ENCODE measurements at places on chromosomes 5 and 9.

DNA sequence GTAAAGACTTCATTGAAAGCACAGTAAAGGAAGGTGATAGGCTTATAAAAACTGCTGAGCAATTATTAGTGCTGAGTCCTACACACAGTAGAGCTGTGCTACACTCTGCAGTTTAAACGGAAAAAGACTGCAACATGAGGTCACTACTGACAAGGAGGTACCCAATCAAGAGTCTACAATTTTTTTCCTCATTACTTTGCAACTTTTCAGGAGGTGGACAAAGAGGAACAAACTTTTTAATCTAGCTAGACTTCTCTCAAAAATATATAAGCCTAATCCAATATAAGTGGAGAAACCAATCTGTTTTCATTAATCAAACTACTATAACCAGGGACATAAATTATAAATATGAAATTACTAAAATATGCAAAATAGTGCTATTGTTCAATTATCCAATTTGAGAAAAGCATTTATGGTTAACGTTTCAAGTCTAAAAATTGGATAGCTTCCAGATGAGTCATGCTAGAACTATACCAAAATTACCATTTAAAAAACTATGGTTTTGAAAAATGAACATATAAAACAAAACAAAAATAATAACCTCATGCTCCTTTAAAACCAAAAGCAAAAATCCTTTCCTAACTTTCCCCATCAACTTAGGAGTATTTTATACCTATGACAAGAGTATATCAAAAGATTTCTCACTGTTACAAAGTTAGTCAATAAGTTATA lies 37.7 kb downstream of the FAM13B start:
- no peak for DNase-seq

DNA sequence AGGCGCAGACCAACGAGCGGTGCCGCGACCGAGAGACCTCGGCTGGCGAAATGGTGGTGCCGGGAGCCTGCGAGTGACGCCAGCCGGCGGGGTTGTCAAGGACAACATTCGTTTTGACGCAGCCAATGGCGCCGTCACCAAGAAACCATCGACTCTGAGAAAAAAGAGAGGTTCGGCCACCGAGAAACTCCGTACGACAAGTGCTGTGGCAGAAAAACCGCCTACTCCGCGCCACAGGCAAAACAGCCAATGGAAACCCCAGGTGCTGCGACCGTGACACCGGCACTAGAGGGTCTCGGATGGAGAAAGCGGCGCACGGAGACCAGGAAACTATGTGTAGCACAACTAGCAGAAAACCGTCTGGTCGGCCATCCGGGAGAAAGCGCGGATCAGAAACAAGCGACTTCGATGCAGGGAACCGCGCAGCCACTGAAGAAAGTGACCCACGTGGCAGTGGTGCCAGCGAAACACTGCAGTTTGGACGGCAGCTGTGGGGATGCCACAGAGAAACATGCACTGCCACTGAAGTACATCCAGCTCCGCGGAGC lies 88.8 kb downstream of the ANXA2R start:
- DNase-seq: no peak

DNA sequence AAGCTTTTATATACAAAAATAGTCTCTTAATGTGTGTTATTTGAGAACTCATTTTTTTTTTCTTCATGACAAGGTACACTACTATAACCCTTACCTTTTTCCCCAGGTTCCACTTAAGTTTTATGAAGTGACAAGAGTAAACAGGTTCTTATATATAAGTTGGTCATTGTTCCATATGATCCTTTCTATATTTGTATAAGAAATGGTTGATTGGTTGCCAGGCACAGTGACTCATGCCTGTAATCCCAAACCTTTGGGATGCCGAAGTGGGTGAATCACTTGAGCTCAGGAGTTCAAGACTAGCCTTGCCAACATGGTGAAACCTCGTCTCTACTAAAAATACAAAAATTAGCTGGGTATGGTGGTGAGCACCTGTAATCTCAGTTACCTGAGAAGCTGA lies 108.3 kb downstream of the PCSK1 start:
- DNase-seq: peak; percentile 32

DNA sequence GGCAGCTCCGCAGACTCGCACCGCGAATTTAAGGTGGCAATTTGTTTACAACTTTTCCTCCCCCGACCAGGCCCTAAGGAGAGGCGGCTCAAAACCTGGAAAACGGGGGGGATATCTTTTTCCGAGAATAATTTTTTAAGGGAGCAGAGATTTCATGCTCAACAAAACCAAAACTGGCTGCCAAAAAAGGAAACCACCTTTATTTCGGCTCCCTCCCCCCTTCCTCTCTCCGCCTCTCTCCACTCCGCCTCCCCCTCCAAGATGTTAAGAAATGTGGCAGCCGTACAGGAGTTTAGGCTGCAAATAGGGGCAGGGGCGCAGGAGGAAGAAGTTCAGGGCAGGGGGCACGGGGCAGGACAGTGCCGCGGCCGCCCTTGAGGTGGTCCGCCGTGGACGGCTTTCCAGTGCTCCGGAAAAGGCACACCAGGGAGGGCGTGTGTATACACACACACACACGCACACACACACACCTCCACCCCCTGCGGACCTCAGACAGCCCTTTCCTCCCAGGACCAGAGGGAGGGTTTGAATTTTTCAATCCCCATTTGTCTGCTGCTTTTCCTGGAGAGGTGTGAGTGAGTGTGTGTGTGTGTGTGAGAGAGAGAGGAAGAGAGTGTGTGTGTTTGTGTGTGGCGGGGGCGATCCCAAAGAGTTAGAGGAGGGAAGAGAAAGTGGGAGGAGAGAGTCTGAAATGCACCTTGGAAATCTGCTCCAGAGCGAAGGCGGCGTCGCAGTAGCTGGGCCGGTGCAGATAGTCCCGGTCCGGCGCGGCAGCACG lies 9.1 kb downstream of the PTCH1 start:
- peak; percentile 51 for DNase-seq

- DNase-seq: no peak
These were observed 4.1 kb downstream of the AKNA start for GRCh38 chr9:114383521-114384231.

GRCh38 chr9:103281126-103281525 lies 286.0 kb downstream of the CYLC2 start:
- DNase-seq: no peak

DNA sequence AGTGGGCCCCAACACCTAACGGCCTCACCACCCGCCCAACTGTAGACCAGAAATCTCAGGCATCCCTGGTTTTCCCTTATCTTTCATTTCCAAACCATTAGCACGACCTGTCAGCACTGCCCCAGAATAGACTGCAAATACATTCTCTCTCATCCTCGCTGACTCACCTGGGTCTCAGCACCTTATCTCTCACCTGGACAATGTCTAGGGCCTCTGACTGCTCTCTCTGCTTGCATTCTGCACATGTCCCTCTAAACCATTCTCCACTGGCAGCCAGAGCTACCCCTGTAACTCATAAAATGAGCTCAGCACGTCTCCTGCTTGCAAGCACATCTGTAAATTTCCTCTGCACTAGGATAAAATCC lies 12.7 kb downstream of the CKMT2 start:
- DNase-seq: no peak

- DNase-seq: no peak
These were observed 1038.3 kb downstream of the TLE1 start for GRCh38 chr9:80651044-80651443.

DNA sequence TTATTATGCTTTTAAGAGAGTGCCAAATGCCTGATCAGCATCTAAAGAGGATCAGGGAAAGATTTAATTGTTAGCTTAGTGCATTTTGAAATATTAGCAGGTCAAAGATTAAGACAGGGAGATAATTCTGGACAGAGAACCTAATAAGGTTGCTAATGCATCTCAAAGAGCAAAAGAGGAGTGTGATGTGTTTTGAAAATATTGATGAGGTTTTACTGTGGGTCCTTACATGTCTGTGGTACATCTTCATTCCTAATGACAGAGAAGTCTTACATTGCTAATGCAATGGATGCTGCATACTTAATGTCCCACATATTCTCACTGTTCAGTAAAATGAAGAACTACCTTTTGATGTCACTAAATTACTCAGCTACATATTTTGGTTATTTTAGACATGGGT lies 154.1 kb downstream of the TAF11L14 start:
- no peak for DNase-seq

- no peak for DNase-seq
These were observed 103.6 kb downstream of the HSPA4 start for GRCh38 chr5:133155326-133155969.

GRCh38 chr5:139711906-139712224 lies 63.7 kb downstream of the CXXC5 start:
- no peak for DNase-seq

GRCh38 chr5:146475906-146476305 lies 28.8 kb downstream of the TCERG1 start:
- DNase-seq: no peak

- DNase-seq: peak; percentile 55
These were observed 35.1 kb downstream of the B4GALT1 start for GRCh38 chr9:33131790-33132772.

- no peak for DNase-seq
These were observed 54.7 kb downstream of the BARX1 start for GRCh38 chr9:93900436-93900819.

GRCh38 chr9:103649086-103649485 lies 445.0 kb upstream of the SMC2 start:
- no peak for DNase-seq

GRCh38 chr5:154084062-154084639 lies 45.4 kb downstream of the MFAP3 start:
- no peak for DNase-seq

GRCh38 chr5:160293901-160294561 lies 18.3 kb downstream of the CCNJL start:
- DNase-seq: no peak
